Suppressor macrophage treated with lipopolysaccharide for 1 hour (primary cell): ENCODE measurements at places on chromosomes 16 and 17.

GRCh38 chr17:66717641-66718058 lies 117.3 kb upstream of the CACNG5 start:
- DNase-seq, result no peak

- no peak for DNase-seq
Measured at GRCh38 chr16:83051451-83051850, 424.7 kb downstream of the CDH13 start.

DNA sequence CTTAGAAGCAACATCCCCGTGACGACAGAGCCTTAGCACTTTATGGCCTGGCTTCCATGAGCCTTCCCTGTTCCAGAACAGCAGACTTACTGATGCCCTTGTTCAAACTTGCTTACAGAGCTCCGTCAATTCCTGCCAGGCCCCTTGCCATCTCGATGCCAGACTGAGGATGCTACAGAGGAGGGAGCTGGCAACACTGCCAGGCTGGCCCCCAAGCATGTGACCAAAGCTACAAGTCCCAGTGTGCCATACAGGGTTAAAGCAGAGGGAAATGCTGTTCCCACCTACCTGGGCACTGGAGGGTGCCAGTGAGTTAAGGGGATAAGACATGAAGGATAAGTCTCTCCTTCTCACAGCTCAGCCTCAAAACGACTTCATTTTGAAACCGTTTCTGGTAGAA lies 33.5 kb upstream of the SREBF1 start:
- no peak for DNase-seq

DNA sequence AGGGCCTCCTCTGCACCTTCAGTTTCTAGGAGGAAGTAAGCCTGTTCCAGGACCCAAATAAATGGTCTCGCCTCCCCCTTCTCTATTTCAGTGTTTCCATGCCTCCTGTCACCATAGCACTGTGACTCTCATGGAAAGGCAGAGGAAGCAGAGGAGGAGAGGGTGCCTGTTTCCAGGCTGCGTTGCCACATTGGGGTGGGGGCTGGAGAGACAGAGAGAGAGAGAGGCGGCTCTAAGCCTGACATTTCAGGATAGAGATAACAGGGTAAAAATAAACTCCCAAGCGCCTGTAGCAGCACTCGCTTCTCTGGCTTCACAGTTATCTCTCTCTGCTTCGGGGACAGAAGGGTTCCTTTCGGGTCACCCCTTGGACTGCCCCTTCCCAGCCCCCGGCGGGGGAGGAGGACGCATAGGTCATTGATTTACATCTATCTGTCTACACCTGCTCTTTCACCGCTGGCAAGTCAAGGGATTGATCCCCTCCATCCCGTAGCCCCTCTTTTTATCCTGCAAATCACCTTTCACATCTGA lies 71.2 kb upstream of the MRTFB start:
- peak; percentile 31 for DNase-seq

DNA sequence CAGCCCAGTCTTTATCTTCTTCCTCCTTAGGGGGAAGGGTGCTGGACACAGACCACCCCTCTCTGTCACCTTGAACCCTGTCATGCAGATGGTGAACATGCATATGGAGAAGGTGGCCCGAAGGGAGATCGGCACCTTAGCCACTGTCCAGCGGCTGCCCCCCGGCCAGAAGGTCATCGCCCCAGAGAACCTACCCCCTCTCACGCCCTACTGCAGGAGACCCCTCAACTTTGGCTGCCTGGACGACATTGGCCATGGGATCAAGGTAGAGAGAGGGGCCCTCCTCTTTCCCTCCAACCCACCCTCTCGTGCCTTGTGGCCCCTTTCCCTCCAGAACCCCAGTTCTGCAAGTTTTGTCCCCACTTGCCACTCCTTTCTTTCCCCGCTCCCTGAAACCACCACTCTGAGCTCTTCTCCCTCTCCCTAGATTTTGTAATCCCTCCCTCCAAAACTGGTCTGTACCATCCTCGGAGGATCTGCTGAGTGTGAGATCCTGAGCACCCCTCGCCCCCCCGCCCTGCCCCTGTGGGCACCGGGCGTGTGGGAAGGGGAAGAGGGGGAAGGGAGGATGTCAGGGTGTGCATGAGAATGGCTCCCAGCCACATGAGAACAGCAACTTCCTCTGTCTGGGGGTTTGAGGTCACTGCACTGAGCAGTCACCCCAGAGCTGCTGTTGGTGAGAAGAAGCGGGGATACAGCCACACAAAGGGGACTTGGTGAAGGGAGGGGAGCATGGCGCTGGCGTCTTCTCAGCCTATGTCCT lies 7.3 kb downstream of the ABI3 start:
- peak; percentile 86 for DNase-seq

GRCh38 chr17:29042679-29043538 lies at the start of gene PIPOX:
TSS of gene PIPOX (plus strand) at chr17:29043141. CDS start at chr17:29043226, 85 bp downstream.
- peak; percentile 79 for DNase-seq

DNA sequence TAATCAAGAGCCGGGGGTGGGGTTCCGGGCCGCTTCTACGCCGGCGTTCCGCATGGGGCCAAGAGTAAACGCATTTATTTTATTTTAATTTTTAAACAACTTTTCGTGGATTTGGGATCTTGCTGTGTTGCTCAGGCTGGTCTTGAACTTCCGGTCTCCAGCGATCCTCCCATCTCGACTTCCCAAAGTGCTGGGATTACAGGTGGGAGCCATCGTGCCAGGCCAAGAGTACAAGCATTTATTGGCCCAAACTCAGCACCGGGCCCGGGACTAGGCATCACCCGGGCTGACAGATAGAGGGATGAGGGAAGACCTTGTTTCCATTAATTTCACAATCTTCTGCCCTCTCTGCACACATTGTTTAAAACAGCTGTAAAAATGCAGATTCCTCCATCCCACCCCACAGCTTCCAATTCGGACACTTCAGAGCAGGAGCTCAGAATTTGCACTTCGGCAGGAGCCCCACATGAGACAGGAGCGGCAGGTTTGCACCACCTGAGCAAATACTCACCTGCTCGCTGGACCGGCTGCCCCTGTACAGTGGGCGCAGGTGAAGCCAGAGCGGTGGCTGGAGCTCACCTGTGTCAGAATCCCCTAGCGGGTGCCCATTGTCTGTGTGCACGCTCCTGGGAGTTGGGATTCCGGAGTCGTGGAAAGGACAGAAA lies 663 bp upstream of the GINS2 start:
- no peak for DNase-seq

GRCh38 chr17:72725433-72726068 lies 366.9 kb downstream of the SLC39A11 start:
- peak; percentile 55 for DNase-seq

DNA sequence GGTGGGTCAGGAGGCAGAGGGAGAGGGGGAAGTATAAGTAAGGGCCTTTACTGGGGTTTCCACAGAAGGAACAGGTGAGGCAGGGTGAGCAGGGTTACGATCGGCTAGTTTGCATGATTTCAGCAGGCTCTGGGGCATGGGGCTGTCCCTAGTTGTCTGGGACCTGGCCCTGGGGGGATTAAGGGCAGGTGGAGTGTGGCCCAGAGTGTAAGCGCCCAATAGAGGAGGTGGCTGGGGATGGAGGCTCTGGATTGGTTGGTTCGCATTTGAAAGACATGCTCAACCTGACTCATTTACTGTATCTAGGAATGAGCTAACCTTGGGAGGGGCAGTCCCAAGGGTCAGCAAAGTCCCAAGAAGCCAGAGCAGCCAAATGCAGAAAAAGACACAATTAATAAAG lies 230.3 kb downstream of the MAP2K4 start:
- no peak for DNase-seq

- peak; percentile 29 for DNase-seq
Measured at GRCh38 chr17:64148699-64149098, 18.8 kb upstream of the ERN1 start.

GRCh38 chr17:28413804-28414203 lies 7.8 kb upstream of the SLC46A1 start:
- DNase-seq, result no peak
